ENCODE measurements at places on chromosomes 5 and 9.

GRCh38 chr9:1598270-1598669 lies 416.9 kb upstream of the SMARCA2 start:
- DNase-seq: no peak

- DNase-seq: no peak
These were observed 89.6 kb upstream of the TBC1D2 start for GRCh38 chr9:98345011-98345410.

DNA sequence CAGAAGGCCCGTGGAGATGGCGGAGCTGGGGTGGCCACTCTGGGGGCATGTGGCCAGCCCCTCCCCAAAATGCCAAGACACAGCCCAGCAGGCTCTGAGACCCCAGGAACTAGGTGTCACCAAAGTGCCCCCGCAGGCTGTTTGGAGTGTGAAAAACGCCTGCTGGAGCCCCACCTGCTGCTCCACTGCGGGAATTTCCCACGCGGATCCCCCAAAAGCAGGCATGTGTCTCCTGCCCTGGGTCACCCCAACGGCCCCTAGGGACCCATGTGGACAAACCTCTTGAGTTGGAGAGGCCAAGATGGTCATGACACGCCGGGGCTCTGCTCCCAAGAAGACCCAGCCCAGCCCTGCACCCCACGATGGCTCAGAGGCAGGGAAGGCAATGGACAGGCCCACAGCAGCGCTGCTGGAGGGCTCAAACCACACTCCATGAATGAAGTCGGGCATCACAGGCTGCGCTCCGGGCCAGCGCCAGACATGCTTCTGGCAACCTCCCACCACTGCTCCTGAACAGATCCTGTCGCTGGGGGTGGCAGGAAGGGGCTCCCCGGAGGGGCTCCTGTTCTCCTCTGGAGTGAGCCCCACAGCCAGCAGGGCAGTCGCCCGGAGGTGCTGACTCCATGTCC lies 15.3 kb downstream of the NOTCH1 start:
- no peak for DNase-seq

DNA sequence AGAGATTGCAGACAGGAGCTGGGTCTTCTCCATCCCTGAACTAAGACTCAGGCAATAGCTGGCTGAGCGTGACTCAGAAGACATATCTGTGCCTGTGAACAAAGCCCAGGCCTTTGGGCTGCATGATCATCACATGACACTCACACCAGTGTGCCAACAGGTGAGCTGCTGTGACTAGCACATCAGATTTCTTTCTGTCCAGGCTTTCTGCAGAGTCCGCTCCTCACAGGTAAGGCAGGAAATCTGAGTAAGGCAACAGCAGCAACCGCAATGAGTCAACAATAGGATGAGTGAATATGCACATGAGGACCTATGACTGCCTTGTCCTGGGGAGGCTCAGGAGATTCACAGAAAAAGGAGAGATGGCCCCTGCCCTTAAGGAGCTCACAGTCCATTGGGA lies 293.6 kb downstream of the ACTL7B start:
- no peak for DNase-seq

DNA sequence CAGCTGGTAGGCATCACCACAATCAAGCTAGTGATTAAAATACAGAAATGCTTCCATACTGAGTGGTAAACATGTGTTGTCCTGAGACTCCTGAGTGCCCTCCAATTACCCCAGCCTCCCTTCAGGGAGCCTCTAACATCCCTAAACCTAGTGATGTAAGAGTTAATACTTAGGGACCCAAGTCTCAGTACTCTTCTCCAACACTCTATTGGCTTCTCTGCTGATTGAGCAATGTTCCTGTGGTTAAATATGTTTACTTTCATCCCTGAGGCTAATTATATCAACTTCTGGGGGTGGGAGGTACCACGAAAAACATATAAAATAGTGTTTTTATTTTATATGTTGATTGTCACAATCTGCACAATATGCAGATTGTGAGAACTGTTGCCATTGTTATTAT lies 5.0 kb downstream of the GRXCR2 start:
- DNase-seq: no peak

DNA sequence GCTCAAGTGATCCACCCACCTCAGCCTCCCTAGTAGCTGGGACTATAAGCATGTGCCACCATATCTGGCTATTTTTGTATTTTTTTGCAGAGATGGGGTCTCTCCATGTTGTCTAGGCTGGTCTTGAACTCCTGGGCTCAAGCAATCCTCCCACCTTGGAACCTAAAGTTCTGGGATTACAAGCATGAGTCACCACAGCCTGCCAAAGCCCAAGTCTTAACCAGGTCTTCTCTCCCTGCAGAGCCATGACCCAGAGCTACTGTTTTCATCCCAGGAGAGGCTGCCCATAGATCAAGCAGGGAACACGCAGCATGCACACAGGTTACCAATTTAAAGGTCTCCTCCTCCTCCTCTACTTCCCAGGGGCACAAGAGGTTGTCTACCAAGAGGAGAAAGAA lies 29.7 kb downstream of the PCDHGC5 start:
- DNase-seq: no peak

DNA sequence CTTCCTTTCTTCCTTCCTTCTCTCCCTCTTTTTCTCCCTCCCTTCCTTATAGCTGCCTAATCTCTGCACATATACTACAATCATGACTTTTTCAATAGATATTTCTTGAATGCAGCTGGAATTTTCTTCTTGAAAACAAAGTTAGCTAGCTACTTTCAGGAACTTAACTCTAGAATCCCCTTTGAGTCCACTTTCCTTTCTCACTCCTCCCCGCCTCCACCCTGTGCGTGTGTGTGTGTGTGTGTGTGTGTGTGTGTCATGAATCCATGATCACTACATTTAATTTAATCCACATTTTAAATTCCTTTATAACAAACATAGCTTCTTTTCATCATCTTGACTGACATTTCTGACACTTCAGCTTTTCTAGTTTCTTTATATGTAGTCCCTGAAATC lies 167.5 kb upstream of the KLF9 start:
- no peak for DNase-seq

- no peak for DNase-seq
These were observed 474.5 kb downstream of the LRRC70 start for GRCh38 chr5:63053019-63053638.

GRCh38 chr9:134570711-134571325 lies 70.8 kb upstream of the COL5A1 start:
- peak; percentile 38 for DNase-seq

DNA sequence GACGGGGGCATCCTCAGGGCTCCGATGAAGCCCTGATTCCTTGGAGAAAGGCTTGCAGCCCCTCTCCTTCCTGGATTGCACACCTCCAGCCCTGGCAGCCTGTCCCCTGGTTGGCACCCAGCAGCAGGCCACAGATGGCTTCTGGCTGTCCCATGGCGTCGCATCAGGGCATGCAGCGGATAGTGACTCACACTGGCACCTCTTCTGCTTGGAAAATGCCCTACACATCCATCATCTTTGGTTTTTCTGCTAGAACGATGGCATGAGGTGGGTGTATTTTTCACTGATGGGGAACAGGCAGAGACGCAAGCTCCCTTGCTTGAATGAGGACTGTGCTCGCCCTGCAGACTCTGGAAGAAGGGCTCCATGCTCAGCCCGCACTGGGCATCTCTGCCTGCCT lies 23.2 kb upstream of the IER5L start:
- no peak for DNase-seq

DNA sequence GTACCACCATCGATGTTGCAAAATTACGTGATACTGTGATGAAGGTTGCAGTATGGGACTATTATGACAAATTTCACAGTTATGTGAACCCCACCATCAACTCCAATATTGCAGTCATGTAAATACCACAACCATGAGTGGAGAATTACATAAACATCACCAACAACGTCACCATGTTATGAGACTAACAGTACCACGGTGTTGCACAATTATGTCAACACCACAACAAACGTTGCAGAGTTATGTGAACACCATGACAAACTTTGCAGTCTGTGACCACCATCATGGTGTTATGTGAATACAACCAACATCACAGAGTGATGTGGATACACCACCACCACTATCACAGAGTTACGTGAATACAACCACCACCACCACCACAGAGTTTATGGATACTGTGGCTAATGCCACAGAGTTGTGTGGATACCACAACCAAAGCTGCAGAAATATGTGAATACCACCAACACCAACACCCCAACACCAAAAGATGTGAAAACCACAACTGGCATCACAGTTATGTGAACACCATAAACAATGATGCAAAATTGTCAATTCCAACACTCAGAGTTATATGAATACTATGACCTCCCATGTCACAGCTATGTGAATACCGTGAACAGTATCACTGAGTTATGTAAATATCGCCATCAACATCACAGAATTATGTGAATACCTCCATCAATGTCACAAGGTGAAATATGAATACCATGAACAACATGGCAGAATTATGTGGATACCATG lies 62.4 kb downstream of the SHC3 start:
- no peak for DNase-seq

DNA sequence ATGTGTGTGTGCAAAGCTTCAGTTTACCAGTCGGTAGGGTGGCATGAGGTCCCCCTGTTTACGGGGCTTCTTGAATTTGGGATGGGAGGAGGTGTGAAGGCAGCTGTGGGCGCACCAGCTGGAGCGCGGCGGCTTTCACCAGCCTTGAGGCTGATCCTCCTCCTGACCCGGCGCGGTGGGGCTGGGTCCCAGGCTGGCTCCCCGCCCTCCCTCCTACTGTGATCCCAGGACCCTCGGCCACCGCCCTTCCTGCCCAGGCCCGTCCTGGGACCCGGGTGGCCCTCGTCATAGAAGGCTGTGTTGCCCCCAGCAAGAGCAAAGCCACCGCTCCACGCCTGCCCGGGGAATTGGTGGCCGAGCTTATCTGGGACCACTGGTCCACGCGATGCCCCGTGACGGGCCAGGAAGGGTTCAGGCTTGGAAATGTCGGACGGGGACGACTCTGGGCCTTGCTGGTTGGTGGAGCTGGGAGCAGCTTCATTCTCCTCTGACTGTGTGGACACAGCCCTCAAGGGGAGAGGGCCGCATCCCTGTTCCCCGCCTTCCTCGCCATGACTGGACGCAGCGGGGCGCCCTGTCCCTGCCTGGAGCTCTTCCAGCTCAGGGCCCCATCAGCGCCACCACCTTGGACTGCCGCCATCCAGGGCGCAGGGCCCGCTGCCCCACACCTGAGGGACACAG lies 271.1 kb upstream of the IRX1 start:
- no peak for DNase-seq

DNA sequence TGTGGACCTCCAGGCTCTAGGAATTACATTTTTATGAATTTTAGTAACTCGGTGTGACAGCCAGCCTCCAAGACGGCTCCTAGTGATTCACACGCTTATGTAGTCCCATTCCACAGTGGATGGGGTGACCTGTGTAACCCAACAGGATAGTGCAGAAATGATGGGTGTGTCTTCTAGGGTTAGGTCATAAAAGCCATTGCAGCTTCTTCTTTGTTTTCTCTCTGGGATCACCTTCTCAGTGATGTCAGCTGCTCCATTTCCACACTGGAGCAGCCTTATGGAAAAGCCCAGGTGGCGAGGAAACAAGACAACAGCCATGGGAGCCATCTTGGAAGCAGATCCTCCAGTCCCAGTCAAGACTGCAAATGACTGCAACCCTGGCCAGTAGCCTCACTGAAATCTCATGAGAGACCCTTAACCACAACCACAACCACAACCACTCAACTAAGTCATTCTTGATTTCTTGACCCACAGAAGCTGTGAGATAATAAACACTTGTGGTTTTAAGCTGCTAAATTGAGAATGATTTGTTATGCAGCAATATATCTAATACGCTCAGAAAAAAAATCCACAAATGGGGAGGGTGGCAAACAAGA lies 5.1 kb upstream of the GNPDA1 start:
- peak; percentile 67 for DNase-seq

- DNase-seq: no peak
These were observed 130.2 kb downstream of the DNAH5 start for GRCh38 chr5:13814301-13814700.

- no peak for DNase-seq
These were observed 195.8 kb downstream of the ERCC6L2 start for GRCh38 chr9:96071076-96071814.

GRCh38 chr9:7176561-7176960 lies 418.8 kb downstream of the KDM4C start:
- DNase-seq: no peak

- DNase-seq: no peak
These were observed 17.6 kb downstream of the TSTD2 start for GRCh38 chr9:97615439-97616072.

DNA sequence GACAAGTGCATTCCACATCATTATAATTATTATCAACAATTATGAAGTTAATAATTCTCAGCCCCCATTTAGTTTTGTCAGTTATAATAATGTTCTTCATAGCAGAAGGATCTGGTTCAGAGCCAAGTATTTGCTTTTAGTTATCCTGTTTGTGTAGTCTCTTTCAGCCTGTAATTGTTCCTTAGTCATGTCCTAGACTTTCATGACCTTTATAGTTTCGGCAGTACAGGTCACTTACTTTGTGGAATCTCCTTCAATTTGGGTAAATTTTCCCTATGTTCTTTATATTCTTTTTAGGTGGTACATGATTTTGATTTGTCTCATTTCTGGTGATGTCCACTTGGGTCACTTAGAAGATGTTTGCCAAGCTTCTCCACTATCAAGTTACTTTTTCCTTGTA lies 34.3 kb downstream of the UBE2R2 start:
- DNase-seq: no peak

DNA sequence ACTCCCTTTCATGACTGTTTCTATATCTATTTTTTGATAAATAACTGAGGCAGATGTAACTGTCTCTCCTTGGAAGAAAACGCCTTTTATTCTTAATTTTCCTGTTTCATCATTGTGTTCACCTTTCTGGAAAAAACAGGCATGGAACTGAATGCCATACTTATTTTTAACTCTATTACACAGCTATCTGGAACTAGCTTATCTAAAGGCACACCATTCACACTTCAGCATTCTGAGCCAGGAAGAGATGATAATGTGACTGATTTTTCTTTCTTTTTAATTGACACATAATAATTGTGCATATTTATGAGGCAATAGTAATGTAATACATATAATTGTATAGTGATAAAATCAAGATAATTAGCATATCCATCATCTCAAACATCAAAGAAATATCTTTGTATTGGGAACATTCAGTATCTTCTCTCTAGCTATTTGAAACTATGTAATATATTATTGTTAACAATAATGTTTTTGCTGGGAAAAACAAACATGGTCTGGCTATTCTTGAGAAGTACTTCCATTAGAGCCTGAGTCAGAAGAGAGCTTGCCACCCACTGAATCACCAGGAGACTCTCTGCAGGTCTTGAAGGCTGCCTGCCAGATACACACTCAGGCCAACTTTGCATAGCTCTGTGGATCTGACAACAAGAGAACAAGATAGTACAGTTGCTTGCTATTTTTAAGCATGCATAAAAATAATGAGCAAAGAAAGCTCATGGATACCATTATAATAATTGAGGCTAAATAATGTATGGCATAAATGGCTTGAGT lies 501.0 kb upstream of the EDIL3 start:
- DNase-seq: no peak

- no peak for DNase-seq
These were observed 286.8 kb downstream of the ARHGAP26 start for GRCh38 chr5:143056792-143057579.

GRCh38 chr9:928363-929042 lies 48.0 kb upstream of the DMRT3 start:
- no peak for DNase-seq

GRCh38 chr5:134114886-134115805 lies 665 bp downstream of the TCF7 start:
- peak; percentile 84 for DNase-seq

- no peak for DNase-seq
These were observed 60.3 kb downstream of the DUSP1 start for GRCh38 chr5:172710676-172711075.

- no peak for DNase-seq
These were observed 30.7 kb downstream of the AOPEP start for GRCh38 chr9:94757158-94757557.

- no peak for DNase-seq
These were observed 130.4 kb upstream of the RFX3 start for GRCh38 chr9:3656224-3656623.
